ENCODE measurements at places on chromosomes 2 and 18.

GRCh38 chr18:42067518-42067917, 112.5 kb downstream of the PIK3C3 start:
- no peak for DNase-seq

GRCh38 chr2:70705160-70705850, 62.7 kb downstream of the ADD2 start:
- no peak for DNase-seq

DNA sequence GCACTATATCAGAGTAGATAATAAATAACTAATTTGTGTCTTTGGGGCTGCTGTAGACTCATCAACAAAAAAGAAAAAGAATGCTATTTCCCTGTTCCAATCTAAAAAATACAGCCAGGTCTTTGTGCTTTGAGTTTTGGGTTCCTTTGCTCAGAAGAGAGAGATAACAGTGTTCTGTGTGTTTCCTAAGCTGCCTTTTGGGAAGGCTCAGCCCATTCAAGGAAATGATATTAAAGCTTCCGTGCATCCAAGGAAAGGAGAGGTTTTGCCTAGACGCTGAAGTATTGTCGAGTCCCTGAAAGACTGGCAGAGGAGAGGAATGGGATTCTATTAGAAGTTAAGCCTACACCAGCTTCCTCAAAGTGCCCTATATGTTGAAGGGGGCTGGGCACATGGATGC, 25.8 kb upstream of the LRP2 start:
- no peak for DNase-seq

DNA sequence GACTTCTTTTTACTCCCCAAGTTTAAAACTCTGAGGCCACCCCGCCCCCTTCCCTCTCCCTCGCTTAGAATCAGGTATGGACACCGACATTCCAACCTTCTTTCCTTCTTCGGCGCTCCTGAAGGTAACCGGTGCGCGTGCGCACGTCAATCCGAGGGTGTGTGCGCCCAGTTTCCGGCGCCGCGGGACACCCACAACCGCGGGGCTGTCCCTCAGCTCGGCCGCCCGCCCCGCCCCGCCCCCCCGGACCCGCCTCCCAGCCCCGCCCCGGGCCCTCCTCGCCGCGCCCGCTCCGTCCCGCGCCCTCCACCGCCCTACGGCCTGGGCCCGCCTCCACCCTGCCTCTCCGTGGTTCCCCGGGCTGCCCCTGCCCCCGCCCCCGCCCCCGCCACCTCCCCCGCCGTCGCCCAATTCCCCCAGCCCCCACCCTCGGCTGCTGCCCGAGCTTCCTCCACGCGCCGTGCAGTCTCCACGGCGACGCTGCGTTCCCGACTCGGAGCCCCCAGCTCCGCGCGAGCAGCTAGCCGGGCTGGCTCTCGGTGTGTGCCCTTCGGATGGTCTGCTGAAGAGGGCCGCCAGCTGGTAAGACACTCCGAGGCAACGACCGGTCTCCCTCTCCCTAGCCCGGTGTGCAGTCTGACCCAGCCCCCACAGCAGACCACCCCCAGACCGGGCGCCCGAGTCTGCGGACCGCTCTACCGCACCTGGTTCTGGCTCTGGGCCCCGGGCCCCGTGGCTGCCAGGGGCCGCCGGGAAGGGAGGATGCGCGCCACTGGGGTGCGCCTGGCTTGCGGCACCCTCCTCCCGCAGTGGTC, 635 bp downstream of the ERICH2 start:
- DNase-seq = peak; percentile 70

DNA sequence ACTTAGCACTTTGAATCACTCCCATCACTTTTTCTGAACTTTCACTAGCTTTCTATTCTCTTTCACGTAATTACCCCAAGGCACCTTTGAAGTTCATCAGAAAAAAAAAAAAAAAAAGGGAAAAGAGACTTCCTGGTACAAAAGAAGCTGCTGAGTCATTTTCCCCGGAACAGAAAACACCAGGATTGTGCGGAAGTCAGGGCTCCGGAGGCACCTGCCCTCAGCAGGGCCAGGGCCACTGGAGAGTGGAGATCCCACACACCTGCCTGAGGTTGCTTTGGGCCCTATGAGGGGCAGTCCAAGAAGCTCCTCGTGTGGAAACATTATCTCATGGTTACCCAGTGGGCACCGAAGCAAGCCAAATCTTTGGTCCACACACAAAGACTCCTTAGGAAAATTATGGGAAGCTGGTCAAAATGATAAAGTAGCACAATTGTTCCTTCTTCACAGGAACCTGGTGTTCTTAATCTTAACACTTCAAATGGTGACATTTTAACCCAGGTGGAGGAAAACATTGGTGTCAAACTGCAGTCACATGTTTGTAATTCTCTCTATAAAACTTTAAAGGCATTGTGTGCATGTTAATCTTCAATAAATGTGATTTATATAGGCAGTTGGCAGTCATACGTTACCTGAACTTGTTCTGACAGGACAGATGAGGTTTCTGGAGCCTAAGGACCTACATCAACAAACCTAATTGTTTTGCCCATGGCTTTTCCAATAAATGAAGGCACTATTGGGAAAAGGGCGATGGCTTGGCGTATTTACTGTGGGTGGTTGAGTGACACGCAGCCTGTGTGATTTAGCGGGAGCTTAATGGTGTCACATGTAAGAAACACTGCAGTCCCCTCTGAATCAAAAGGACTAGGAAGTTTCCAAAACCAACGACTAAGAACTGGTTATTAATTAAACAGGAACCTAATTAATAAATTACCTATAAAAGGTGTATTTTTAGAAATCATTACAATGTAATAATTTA, 23.4 kb upstream of the FAM110C start:
- DNase-seq = no peak

GRCh38 chr2:133720429-133720828, 152.2 kb upstream of the NCKAP5 start:
- no peak for DNase-seq

DNA sequence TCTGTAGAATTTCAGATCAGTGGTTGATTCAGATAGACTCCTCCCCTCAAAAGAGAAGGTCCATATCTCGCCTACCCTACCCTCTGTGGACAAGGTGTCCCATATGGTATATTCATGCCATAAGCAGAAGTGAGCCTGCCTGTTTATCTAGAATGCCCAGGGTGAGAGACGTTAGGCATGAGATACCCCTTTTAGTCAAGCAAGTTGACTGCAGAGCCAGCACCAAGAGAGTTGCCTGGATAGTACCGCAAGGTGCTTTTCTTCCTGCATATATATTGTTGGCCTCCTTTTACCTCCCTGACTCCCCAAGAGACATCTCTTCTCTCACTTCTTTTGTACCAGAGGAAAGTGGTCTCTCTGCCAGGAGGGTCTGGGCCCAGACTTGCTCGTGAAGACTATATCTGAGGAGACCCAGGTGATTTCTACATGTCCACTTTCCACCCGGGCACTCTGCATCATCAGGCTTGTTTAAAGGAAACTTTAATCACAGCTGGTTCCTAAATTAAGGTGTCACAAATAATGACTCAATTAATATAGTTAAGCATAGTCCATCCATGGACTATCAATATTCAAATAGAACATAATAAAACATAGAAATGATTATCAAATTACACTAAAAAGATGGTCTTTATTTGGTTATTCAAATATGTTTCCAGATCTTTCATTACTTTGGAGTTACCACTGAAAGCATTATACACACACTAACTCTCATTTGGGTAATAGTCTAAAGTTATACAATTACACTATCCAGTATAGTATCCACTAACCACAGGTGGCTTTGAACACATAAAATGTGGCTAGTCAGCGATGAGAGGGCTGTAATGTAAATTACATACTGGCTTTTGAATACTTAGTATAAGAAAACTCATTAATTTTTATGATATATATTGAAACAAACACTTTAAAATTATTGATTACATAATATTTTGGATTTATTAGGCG, 4.1 kb downstream of the ITGA4 start:
- DNase-seq = peak; percentile 26

DNA sequence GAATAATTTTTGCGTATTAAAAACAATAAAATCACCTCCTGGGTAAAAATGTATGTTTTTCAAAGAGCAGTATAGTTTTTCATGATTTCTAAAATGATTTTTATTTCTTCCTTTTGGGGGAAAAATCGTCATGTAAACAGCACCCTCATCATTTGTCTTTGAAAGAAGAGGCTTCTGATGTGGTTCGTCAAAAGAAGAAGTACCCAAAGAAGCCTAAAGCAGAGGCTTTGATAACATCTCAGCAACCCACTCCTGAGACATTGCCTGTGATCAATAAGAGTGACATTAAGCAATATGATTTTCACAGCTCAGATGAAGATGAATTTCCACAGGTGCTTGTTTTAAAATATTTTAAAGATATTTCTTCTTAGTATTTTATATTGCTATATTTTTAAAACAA, 110.2 kb upstream of the KIF5C start:
- DNase-seq = peak; percentile 17

GRCh38 chr2:3114406-3115185, 263.0 kb downstream of the EIPR1 start:
- DNase-seq = no peak

GRCh38 chr2:10490806-10491291, 42.7 kb upstream of the ODC1 start:
- no peak for DNase-seq

- DNase-seq = no peak
Observed at GRCh38 chr2:217751192-217751591, 251.6 kb downstream of the TNS1 start.

DNA sequence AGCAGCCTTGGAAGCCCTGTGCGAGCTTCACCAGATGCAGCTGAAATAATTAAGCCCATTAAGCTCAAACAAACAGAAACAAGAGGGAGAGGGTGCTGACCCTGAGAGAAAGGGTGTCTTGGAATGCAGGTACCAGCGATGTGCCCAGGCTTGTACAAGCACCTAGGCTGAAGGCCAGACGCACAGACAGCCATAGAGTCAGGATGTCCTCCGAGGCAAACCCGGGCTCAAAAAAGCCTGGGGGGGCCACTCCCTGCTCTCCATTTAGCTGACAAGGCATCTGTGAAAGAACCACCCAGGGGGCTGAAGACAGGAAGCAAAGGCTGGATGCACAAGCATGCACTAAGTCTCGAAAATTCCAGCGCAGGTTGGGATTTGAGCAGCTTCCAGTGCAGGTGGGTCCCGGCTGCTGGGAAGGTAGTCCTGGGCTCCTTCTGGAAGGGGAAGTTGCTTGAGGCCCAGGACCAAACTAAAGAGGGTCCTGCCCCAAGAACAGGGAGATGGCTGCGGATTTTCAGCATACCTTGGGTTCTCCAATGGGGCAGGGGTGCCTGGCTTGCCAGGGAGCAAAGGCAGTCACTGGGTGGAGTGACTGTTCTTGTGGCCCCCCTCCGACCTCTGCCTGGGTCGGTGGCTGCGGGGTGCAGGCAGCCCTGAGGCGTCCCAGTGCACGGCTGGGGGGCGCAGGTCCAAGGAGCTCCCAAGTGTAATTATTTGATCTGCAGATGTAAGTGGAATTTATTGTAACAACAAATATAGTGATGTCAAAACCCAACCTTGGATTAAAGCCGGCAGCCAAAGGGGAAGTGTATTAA, 5.9 kb downstream of the GBX2 start:
- DNase-seq = no peak

- no peak for DNase-seq
Observed at GRCh38 chr18:49045585-49045984, 94.8 kb upstream of the SMAD7 start.

- DNase-seq = peak; percentile 41
Observed at GRCh38 chr2:159290289-159290907, 3.9 kb upstream of the WDSUB1 start.

- DNase-seq = no peak
Observed at GRCh38 chr2:31013301-31013700, 124.9 kb downstream of the GALNT14 start.

DNA sequence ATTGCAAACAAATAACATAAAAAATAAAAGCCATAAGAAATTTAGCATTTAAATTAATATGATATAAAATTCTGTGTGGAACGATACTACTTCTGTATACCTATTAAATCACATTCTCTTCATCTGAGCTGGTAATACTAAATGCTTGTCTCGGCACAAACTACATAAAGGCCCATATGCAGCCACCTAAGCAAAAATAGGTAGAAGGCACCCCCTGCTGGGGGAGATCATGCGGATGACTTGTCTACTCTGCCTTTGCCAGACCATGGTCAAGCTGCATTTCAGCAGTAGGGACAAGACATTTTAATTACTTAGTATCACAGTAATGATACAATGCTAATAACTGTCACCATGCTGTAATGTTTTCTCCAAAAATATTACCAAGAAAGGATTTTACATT, 108.0 kb downstream of the CDH19 start:
- DNase-seq = no peak

DNA sequence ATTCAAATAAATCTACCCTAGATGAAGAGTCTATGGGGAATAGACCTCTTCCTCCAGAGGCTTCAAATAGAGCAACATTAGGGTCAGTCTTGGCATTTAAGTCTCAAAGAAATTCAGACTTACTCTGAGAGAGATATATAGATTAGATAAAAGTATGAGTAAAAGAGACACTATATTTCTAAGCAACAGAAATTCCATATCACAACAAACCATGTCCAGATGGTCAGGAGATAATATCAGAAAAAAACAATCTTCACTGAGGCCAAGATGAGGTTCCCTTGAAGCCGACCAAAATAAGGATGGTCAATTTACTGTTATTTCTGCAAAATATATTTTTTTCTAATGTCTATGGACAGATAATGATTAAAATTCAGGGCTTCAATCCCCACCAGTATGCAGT, 89.1 kb upstream of the NOSTRIN start:
- DNase-seq = no peak

GRCh38 chr2:76985387-76986136, 536.6 kb downstream of the LRRTM4 start:
- DNase-seq = no peak

DNA sequence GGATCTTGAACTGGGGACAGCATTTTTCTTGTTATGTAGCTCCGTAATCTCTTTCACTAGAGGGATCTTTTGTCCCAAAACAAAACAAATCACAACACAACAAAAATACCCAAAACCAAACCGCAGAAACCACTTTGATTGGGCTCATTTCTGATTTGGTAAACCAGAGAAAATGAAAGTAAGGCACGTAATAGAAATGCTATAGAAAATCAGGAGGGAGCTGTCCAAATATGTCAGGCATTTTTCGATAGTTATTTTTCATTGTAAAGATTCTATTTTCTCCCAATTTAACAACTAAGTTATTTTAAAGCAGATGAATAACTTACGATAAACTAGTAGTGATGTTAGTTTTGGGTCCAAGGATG, 406.5 kb downstream of the XIRP2 start:
- DNase-seq = peak; percentile 10

GRCh38 chr2:144975881-144976280, 456.0 kb upstream of the ZEB2 start:
- DNase-seq = no peak

- no peak for DNase-seq
Observed at GRCh38 chr2:223114170-223114569, 62.2 kb downstream of the KCNE4 start.
